ENCODE measurements at places on chromosomes 12 and 14.
A peak's percentile ranks its signal among the peaks of the same experiment; 100 is the strongest.

- no peak for DNase-seq
Observed at GRCh38 chr14:74962046-74962445, 6.6 kb upstream of the PGF start.

- no peak for DNase-seq
Observed at GRCh38 chr12:11746024-11746771, 96.7 kb downstream of the ETV6 start.

GRCh38 chr14:69613312-69614073, 2.1 kb downstream of the SUSD6 start:
- DNase-seq, result peak; percentile 42

- DNase-seq, result no peak
Observed at GRCh38 chr14:93536945-93537344, 106.2 kb downstream of the UNC79 start.

GRCh38 chr14:71208702-71209357, 301.6 kb downstream of the PCNX1 start:
- DNase-seq, result no peak

DNA sequence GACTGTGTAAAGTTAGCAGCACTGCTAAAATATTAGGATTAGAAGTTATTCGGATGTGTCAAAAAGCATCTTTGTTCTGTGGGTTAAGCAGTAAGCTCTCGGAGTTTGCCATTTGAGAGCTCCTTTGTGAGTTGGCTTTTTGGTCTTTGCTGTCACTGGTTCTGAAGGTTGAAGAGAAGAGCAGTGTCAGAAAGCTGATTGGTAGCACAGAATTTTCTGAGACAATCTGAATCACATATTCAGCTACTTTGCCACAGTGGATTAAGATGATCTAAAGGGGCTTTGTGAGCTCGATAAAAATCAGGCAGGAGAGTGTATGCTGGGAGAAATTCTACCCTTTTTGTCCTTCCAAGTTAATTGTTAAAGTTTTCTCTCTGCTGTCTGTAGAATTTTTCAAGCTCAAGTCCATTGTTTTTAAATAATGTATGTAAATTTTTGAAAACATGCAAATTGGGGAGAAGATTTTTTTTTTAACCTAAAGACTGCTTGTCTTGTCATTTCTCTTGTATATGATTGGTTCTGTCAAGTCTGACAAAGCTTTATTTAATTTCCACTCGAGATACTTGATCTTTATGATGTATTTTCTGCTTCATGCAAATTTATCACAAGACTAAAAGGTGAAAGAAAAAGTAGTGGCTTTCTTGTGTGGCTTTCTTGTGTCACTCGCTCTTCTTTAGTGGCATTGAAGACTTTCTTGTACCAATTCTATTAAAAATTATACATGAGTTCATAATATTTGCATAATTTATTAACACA, 307.3 kb downstream of the EGLN3 start:
- no peak for DNase-seq

- no peak for DNase-seq
Observed at GRCh38 chr12:110058875-110059615, 10.7 kb upstream of the C12orf76 start.

DNA sequence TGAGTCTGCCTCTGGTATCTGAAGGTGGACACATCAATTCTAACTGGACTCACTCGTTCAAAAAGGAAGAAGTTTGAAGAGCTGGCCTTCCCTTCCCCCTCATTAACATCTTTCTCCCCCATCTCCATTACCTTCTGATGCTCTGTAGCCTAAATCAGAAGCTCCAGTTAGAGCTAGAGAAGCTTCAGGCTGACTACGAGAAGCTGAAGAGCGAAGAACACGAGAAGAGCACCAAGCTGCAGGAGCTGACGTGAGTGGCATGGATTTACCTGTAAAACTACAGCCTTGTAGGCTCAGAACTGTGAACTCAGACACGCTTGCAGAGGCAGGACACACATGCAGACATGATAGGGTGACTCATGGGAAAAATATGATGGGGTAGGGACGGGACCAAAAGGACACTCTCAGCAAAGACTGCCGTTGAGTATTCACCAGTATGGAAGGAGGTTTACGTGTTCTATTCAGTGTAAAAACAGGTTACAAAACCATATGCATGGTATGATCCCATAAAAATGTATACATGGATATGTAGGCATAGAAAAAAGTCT, 14.3 kb upstream of the PIP4K2C start:
- no peak for DNase-seq

- no peak for DNase-seq
Observed at GRCh38 chr14:71964716-71965115, 32.5 kb downstream of the RGS6 start.

DNA sequence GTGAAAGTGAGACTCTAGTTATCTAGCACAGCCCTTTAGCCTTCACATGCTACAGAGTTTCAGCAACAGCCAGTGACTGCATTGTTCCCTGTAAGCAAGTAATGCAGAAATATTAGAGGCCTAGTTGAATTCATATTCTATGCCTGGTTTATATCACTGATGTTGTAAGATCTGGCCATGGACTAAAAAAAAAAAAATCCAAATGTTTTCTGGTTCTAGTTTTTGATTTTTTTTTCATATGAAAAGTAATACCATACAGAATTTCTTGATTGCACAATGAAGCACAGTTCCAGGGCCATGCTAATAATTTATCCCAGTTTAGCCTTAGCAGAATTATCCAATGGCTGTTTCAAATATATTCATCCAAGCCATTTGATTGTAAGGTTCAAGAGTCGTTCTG, 341.5 kb upstream of the DDHD1 start:
- DNase-seq, result no peak

DNA sequence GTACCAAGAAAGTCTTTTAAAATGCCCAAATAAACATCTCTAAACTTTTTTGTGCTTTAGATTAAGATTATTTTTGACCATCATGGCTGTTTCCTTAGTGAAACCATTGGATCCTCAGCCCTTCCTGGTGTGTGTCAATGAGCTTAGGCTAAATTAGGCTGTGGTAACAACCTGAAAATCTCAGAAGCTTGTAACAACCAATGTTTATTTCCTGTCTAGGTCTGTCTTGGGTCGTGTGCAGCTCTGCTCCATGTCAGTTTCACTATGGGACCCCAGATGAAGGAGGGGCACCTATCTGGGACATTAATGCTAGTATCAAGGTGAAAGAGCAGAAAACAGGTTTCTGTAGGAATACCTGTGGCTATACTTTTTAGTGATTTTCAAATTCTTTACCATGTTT, 49.9 kb downstream of the KCNMB4 start:
- DNase-seq, result no peak

- no peak for DNase-seq
Observed at GRCh38 chr14:48738186-48738925, 847.8 kb downstream of the RPS29 start.

GRCh38 chr12:32134101-32134888, 27.6 kb downstream of the BICD1 start:
- no peak for DNase-seq

DNA sequence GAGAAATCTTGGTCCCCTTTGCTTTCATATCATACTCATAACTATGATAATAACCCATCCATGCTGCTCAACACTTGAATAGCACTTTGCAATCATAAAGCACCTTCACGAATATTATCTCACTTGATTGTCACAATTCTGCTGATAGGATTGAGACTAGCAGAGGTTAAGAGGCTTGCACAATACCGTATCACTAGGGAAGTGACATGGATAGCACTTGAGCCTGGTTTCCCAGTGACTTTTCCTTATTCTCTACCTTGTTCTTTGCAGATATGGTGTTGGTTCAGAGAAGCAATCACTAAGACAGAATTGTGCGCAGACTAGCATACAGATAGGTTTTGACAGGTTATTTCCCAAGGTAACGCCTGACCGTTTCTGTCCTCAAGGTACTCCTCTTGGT, 186.6 kb upstream of the GZMB start:
- no peak for DNase-seq

- DNase-seq, result peak; percentile 77
Observed at GRCh38 chr12:57771236-57771872, 551 bp downstream of the METTL1 start.

DNA sequence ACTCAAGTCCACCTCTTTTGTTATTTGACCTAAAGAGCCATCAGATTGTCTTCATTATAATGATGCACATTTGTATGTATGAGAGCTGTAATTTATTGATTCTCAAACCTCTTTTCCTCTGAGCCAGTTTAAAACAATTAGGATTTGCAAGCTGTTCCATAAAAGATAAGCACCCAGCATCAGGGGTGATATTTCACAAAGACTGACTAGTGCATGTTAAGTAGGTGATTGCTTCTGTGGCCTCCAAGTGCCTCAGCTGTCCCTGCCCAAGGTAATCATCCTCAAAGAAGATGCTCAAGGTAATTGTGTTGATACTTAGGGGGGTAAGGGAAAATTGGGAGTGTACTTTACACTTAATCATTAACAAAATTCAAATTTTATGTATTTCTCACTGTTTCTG, 18.2 kb downstream of the CEP128 start:
- DNase-seq, result no peak

- no peak for DNase-seq
Observed at GRCh38 chr12:114659084-114659483, 24.9 kb downstream of the TBX3 start.

- no peak for DNase-seq
Observed at GRCh38 chr12:117820216-117820907, 148.4 kb downstream of the KSR2 start.

GRCh38 chr14:58873228-58873953, 235.6 kb downstream of the DACT1 start:
- DNase-seq, result no peak

DNA sequence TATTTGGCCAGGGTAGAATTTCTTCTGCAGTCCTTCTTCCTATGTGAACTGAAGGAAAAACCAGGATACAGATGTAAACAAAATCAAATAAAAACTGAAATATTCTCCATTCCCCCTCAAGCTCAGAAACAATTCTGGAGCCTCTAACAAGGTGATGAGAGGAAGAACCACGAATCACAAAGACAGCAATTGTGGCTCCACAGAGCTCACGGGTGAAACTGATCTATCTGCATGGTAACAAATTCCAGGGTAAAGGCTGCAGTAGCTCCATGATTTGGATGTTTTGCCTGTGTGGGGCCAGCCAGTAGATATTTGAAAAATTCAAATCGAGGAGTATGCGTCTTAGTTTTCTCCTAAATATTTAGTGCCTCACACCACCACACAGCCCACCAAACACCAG, 10.6 kb downstream of the GRIN2B start:
- DNase-seq, result no peak

DNA sequence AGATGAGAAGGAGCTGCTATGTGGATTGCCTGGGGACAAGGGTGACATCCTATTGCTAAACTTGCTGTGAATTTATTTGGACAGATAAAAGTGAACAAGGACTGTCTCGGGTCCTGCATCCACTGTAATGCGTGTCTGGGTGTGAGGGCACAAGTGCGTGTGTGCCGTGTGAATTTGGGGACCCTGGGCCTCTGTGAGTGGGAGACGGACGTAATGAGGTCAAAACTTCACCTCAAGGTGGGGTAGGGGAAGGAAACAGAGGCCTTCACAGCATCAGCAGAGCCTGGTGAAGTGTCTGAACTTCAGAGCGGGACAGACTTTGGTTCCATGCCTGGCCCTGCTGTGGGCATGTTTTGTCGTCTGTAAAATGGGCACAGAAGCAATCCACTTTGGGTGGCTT, 14.8 kb downstream of the ASB2 start:
- no peak for DNase-seq

- DNase-seq, result no peak
Observed at GRCh38 chr12:85457016-85457415, 177.0 kb downstream of the ALX1 start.

DNA sequence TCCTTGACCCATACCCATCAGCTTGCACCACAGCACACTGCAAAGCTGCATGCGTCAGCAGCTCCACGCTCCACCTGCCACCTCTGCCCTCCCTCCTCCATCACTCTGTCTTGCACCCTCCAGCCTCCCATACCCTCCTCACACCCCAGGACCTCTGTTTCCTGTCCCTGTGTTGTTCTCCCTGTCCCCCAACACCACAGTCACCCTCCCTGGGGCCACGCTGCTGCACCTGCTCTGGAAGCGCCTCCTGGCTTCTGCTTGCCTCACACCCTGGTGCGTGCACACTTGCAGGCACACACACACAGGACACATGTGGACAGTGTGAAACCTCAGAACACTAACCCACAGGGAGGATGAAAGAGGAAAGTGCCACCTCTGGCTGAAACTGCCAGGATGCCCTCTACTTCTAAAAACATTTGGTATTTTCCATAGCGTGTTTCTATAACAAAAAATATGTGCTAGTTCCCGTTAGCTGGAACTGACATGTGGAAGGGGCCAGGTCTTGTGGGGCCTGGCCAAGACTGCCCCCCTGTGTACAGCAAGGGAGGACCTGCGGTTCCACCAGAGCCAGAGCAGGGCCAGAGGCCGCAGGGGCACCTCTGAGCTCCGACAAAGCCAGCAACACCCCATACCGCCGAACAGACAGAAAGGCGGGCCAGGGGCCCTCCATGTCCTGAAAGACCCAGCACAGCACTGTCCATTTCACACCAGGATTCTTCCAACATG, 10.0 kb downstream of the BRF1 start:
- DNase-seq, result no peak
